ENCODE measurements at places on chromosomes 13 and 19.
A peak's percentile ranks its signal among the peaks of the same experiment; 100 is the strongest.

- DNase-seq, result no peak
Observed at GRCh38 chr13:76067850-76068249, 431.7 kb downstream of the LMO7 start.

DNA sequence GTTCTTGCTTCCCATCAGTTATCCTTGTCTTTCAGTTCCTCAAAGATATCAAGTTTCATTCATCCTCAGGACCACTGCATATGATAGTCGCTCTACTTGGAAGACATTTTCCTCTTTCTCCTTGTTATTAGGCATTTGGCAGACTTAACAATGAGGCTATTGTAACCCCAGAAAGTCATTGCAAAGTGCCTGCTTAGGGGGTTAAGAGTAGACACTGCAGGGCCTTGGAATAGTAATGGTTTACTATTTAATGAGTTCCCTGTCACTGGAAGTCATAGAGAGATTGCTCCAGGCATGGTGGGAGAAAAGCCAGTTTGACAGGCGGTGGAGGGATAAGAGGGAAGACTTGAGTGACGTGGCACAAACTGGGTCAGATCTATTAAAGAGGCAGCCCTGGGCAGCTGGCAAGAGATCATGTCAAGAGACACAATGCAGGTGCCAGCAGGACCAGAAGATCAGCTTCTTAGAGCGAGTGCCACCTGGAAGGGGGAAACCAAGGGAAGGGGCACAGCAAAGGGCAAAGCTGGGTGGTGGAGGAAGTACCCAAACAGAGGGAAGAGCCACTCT lies 16.8 kb upstream of the CPB2 start:
- DNase-seq, result no peak

DNA sequence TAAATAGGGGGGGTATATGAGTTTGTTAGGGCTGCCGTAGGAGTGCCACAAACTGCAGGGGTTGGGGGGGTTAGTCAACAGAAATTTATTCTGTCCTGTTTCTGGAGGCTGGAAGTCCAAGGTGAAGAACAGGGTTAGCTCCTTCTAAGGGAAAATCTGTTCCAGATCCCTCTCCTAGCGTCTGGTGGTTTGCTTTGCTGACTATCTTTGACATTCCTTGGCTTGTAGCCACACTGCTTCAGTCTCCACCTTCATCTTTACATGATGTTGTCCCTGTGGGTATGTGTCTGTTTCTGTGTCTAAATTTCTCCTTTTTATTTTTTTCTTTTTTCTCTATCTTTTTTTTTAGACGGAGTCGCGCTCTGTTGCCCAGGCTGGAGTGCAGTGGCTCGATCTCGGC lies 8.1 kb upstream of the ICAM1 start:
- no peak for DNase-seq

- no peak for DNase-seq
Observed at GRCh38 chr19:5615756-5616327, 6.7 kb downstream of the SAFB2 start.

- DNase-seq, result peak; percentile 9
Observed at GRCh38 chr19:56405062-56405461, 930 bp downstream of the ZNF583 start.

GRCh38 chr13:35697186-35697730 lies 220.8 kb upstream of the MAB21L1 start:
- DNase-seq, result no peak

DNA sequence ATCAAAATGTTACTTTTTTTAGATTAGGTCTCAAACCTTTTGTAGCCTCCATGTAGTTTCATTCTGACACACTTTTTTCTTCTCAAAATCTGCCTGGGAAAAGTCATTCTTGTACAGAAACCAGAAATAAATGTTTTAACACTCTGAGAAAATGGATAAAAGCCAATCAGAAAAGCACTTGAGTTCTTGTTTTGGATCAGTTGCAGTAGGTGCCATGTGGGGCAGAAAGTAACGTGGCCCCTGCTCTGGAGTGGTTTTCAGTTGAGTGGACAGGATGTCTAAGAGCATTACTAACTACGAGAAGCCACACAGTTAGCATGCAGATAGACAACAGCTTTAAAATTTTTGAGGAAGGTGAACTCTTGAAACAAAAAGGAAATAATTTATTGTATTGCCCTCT lies 19.1 kb downstream of the GPR183 start:
- no peak for DNase-seq

DNA sequence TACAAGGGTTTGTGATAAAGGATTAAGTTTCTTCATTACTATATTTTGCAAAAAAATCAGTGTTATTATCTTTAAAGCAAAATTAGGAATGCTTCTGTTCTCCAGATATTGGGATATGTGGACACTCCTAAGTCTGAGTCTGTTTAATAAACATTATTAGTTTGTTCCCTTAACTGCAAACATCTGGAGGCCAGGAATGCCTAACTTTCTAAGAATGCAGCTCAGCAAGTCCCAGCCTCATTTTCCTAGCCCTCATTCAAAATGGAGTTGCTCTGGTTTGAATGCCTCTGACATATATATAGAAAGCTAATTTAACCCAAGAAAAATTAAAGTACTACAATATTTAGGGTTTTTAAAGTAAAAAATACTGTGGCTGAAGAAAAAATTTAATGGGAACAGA lies 33.6 kb upstream of the EDNRB start:
- no peak for DNase-seq

- DNase-seq, result no peak
Observed at GRCh38 chr13:52319876-52320275, 86.1 kb downstream of the THSD1 start.

DNA sequence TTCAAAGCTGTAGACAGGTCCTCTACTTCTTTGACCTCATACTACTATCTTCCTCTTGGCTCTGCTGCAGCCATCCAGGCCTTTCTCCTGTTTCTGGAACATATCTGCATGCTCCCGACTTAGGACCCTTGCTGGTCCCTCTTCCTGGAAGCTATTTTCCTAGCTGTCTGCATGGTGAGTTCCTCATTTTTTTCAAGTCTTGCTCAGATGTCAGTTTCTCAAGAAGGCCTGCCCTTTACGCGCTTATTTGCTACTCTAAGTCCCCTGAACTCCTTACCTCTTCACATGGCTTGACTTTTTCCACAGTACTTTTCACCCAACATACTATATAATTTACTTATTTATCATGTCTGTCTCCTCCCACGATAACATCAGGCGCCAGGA lies 31.4 kb downstream of the DNAJC3 start:
- DNase-seq, result no peak

GRCh38 chr13:110551284-110551683 lies 10.2 kb downstream of the RAB20 start:
- no peak for DNase-seq

DNA sequence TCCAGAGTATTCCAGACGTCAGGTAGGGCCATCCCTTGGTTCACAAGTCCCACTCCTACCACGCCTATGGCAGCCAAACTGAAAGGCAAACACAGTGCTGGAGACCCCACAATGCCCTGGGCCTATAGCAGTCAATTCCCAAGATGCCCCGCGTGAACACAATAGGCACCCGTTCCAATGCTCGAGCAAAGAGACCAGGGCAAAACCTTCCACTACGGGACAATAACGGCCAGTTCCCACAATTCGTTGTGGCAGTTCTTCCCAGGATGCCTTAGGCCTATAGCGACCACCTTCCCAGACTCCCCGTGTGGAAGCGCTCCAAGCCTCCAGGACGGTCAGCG lies 538 bp downstream of the ZNF428 start:
- peak; percentile 37 for DNase-seq

DNA sequence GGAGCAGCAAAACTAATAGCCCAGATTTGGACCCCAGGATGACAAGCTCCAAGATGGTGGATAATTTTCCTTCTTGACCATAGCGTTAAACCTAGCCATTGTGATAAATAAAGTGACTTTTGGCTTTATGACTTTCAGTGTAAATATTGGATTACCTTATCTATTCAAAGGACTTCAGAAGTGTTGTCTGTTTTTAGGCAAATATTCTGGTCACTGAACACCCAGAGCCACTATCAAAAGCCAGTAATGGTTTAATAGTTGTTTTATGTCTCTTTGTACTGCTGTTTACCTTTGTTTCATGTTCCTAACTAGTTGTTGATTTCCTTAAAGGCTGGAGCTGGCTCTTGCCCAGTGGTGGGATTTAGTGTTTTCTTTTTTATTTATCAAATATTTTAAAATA lies 81.6 kb downstream of the FGF9 start:
- DNase-seq, result no peak
